ENCODE measurements at places on chromosomes 13 and 19. TPM values are rescaled to one million over a fixed set of nuclear protein-coding genes. Genes with fewer than 3 reads are reported as not detected.

The SRRM5 gene
- total RNA-seq, result 0.33 TPM

The PNPLA6 gene
- 66.4 TPM for total RNA-seq

The KLK15 gene
- not detected for total RNA-seq

The SYT3 gene
- total RNA-seq, result not detected

The GFY gene
- not detected for total RNA-seq

The KCNRG gene
- total RNA-seq, result 1.4 TPM

The NEK5 gene
- 12.4 TPM for total RNA-seq

The TBXA2R gene
- total RNA-seq, result 3.7 TPM

The EID2 gene
- total RNA-seq, result 14.6 TPM

The CEACAM1 gene
- total RNA-seq, result 3.0 TPM

The FFAR3 gene
- total RNA-seq, result 0.15 TPM

The CYSLTR2 gene
- total RNA-seq, result 5.5 TPM

The ZNF253 gene
- 20.3 TPM for total RNA-seq

The LRFN3 gene
- 10.6 TPM for total RNA-seq

The CEACAM3 gene
- not detected for total RNA-seq

The FGF9 gene
- 1.1 TPM for total RNA-seq

The RGS9BP gene
- not detected for total RNA-seq

The CBY2 gene
- not detected for total RNA-seq

The VAV1 gene
- 0.71 TPM for total RNA-seq

The PEG3 gene
- total RNA-seq, result 554 TPM

The ZNF235 gene
- 3.9 TPM for total RNA-seq

The NOVA2 gene
- total RNA-seq, result 4.8 TPM

The SF3A2 gene
- total RNA-seq, result 33.0 TPM

The FLT3 gene
- total RNA-seq, result 0.35 TPM

The IPO5 gene
- total RNA-seq, result 91.0 TPM

The MED29 gene
- total RNA-seq, result 62.9 TPM

The IGFL1 gene
- total RNA-seq, result not detected

The TM9SF2 gene
- 93.3 TPM for total RNA-seq

The CDK8 gene
- 9.2 TPM for total RNA-seq

The OVOL3 gene
- total RNA-seq, result not detected

The LIPE gene
- 15.1 TPM for total RNA-seq

The KLF2 gene
- total RNA-seq, result 399 TPM

The FBXL12 gene
- 25.2 TPM for total RNA-seq

The PSG2 gene
- total RNA-seq, result not detected

The OR7D2 gene
- not detected for total RNA-seq

The ZNF44 gene
- total RNA-seq, result 33.3 TPM
